ENCODE measurements at places on chromosomes 16 and 17. TPM values are rescaled to one million over a fixed set of nuclear protein-coding genes. Genes with fewer than 3 reads are reported as not detected.

DNA sequence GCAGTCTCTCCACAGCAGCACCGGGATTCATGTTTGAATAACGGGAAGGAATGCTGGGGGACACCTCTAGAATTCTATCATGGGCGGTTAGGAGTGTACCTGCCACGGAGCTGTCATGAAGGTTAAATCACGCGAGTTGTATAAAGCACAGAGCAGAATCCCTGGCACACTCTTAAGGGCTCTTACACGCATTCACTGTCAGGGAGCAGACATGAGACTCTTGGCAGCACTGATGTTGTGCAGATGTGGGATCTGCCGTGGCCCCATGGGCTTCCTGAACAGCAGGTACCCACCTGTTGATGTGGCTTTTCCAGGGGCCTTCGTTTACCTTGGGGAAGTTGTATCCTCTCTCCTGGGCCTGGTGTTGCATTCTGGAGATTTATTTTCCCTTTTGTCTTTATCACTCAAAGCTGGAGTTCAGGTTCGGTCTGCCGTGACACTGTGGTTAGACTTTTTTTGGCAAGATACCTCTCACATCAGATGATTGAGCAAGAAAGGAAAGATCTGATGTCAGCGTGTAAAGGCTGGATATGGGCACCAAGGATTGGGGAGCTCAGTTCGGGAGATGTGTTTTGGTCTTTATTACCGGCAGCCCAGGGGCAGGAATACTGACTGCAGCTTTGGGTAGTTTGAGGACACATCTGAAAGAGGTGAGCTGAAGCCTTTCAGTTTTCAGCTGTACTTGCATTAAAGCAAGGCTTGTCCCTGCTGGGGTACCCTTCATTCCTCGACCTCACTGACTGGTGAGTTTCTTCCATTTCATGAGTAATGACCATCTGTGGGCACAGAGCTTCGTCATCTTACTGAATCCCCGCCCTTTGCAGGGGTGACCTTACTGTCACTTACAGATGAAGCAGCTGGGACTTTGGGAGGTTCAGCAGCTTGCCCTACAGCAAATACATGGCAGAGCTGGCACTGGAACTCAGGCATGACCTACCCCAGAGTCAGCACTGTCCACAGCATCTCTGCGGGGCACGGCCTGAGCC is 19.3 kb downstream of the KNOP1 start:
- no peak for DNase-seq

- DNase-seq: no peak
Observed at GRCh38 chr17:36933512-36934143, 3.6 kb upstream of the LHX1 start.

C16orf78 gene
- not detected for total RNA-seq

DNA sequence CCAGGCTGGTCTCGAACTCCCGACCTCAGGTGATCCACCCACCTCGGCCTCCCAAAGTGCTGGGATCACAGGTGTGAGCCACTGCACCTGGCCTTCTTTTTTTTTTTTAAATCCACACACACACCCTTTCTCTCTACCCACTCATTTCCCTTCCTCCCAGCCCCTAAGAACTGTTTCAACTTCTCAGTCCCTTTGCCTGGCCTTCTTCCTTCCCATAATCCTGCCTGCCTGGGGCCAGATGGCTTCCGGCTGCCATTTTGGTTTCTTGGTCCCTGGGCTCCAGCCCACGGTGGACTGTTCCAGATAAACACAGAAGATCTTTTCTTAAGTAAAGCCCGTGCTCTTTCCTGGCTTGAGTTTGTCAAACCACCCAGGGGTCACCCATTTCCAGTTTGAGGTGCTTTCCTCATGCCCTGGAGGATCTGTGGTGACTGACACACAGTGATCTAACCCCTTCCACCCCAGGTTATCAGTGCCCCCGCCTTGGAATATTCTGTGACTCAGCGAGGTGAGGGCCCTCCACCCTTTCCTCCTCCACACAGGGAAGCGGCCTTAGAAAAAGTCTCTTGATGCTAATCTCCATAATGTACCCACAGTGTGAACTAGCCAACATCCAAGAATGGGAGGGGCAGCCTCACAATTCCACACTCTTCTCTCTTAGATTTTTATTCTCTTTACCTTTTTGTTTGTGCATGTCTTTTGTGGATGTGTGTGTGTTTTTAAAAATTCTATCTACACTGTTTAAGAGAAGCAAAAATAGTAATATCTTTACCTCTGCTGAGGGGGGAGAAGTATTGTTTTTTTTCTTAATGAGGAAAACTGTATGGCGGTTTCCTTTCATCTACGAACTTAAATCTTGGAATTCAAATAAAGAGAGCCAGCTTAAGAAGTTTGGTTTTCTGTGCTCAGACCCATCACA is 60.0 kb downstream of the CRISPLD2 start:
- no peak for DNase-seq

PTX4 gene
- total RNA-seq: not detected

DNA sequence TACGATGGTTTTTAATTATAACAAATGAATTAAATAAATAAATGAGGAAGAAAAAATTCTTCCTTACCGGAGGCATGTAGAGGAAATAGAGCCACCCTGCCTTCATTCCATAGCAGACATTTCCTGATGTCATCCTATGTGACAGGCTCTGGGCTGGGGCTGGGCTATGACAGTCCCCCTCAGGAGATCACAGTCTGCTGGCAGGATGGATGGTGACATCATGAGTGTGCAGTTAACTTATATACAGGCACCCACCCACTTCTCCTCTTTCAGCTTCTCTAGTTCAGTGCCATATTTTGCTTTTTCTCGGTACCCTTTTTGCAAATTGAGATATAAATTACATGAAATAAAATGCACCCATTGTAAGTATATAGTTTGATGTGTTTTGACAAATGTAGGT is 6.4 kb upstream of the CMTM3 start:
- DNase-seq: no peak

GRCh38 chr16:88473666-88474534 is 20.8 kb downstream of the ZFPM1 start:
- DNase-seq: peak; percentile 90

DNA sequence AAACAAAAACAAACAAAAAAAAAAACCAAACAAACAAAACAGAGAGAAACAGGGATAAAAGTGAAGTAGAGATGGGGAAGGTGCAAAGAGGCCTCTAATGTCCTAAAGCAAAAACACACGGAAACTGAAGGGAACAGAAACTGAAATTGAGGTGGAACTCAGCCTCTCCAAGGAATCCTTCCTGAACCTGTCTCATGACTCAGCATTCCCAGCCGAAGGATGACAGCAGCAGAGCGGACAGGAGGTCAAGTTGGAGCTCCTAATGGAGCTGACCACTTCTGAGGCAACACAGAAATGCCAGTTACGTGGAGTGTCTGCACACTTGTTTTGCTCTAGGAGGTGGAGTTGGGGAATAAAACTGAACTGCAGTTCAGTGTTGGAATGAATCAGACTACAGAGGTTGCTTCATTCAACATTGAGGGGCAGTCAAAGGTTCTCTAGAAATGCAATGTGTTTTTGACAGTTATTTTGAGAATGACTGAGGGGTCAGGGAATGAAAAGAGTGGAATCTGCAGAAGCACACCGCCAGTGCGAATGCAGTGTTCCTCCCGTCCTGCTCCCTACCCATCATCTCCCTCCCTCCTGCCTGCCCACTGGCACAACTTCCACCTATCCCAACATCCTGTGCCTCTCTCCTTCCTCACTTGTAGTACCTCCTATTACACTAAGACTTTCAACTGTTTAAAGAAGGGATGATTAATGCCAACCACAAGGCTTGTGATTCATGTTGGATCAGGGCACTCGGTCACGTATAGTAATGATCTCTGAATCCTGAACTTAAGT is 6.3 kb downstream of the UBE2O start:
- no peak for DNase-seq

PRAC1 gene
- total RNA-seq: not detected

ZNF594 gene
- total RNA-seq: 2.6 TPM

DNA sequence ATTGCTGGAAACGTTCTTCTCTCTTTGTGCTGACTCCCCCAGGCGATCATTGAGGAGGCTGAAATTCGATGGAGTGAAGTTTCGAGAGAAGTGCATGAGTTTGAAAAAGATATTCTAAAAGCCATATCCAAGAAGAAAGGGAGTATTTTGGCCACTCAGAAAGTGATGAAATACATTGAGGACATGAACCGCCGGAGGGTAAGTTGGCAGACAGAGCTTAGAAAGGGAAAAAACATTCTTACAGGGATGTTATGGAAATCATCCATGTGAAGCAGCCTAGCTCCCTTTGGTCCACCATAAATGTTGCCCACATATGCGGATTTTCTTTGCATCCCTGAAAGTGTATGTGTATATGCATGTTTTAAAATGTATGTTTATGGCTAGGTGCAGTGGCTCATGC is 36.5 kb downstream of the PRSS54 start:
- no peak for DNase-seq

DNA sequence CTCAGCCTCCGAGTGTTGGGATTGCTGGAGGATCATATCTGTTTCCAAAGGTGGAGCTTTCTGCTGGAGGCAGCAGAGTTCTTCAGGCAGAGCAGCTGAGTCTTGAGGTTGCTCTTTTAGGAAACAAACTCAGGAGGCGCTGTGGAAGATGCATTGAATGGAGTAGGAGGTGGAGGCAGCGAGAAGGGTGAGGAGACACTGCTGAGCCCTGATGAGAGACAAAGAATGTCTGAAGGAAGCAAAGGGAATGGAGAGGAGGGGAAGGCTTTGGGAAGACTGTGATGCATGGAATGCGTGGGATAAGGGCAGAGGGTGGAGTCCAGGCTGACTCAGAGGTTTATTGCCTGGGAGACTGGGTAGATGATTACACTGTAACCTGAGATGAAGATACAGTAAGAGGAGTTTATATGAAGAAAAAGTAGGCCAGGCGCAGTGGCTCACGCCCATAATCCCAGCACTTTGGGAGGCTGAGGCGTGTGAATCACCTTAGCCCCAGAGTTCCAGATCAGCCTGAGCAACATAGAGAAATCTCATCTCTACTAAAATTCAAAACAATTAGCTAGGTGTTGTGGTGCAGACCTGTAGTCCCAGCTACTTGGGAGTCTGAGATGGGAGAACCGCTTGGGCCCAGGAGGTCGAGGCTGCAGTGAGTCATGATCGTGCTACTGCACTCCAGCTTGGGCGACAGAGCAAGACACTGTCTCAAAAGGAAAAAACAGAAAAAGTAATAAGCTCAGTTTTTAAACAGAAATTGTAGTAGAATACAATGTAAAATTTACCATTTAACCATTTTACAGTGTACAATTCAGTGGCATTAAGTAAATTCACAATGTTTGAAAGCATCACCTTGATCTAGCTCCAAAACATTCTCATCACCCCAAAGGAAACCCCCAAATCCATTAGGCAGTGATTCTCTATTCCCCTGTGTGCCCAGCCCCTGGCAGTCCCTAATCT is 17.8 kb upstream of the TMEM219 start:
- DNase-seq: no peak

DNA sequence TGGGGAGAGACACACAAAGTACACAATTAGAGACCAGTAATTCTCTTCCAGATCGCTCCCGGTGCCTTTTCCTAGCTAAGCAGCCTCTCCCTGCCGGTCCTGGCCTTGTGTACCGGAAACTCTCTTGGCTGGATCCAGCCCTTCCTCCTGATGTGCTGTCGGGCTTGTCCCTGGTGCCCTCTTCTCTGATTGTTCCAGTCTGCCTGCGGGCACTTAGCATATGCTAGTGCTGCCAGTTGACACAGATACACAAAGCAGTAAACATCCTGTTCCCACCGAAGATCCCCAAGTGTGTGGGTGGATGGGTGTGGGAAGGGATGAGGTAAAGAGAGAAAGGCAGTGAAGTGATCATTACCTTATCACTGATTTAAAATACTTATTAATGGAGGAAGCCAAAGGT is 9.7 kb downstream of the HS3ST3B1 start:
- no peak for DNase-seq

PRSS22 gene
- not detected for total RNA-seq

GRCh38 chr16:14364386-14365199 is 265.5 kb downstream of the PARN start:
- DNase-seq: no peak

DNA sequence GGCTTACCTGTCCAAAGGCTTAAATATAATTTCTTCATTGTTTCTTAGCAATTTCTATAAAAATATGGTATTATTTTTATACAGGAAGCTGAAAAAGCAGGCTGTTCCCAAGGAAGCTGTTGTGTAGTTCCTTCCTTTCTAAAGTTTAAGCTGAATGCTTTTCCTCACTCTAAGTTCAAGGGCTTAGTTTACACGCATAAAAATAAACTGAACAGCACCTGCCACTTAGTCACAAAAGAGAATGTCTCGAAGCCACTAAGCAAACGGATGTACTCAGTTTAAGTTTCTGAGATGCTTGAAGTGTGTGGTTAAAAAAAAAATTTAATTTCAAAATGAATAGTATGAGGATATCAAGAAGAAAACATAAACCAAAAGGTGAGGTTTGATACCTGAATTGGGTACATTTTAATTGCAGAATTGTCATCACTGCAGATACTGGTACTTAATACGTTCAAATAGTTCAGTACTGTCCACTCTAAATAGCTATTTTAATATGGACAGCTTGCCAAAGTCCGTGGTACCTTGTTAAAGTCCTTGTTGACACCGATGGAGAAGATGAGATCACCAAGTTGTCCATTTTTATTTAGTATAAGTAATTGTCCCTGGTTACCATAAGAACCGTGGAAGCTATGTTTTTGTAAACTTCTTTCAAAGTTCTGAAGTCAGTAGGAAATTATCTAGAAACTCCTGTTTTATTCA is 38.1 kb downstream of the MRTFB start:
- DNase-seq: no peak

GRCh38 chr16:30924913-30925631 is 1.7 kb downstream of the FBXL19 start:
- no peak for DNase-seq

TMEM88 gene
- total RNA-seq: 1.4 TPM

- no peak for DNase-seq
Observed at GRCh38 chr17:51709694-51710633, 448.6 kb downstream of the CA10 start.

Measured in right lobe of liver (tissue), 6 donors.